ENCODE measurements at places on chromosomes 4 and X. TPM values are rescaled to one million over a fixed set of nuclear protein-coding genes. Genes with fewer than 3 reads are reported as not detected.
A peak's percentile ranks its signal among the peaks of the same experiment; 100 is the strongest.

GRCh38 chr4:98570151-98570797, 88.1 kb downstream of the TSPAN5 start:
- no peak overlapping the region for H3K4me3 ChIP-seq
- peaks cover 9% of the 10 kb centered on the region for H3K4me1 ChIP-seq
- no peak for DNase-seq
- H3K36me3 ChIP-seq, result no peaks in the 10 kb centered on the region
- H3K27ac ChIP-seq, result no peak overlapping the region

- no peaks in the 10 kb centered on the region for H3K4me1 ChIP-seq
- H3K4me3 ChIP-seq, result no peak overlapping the region
- peaks cover 36% of the 10 kb centered on the region for H3K27me3 ChIP-seq
- no peak for DNase-seq
Observed at GRCh38 chr4:182968917-182969650, 51.9 kb upstream of the DCTD start.

DNA sequence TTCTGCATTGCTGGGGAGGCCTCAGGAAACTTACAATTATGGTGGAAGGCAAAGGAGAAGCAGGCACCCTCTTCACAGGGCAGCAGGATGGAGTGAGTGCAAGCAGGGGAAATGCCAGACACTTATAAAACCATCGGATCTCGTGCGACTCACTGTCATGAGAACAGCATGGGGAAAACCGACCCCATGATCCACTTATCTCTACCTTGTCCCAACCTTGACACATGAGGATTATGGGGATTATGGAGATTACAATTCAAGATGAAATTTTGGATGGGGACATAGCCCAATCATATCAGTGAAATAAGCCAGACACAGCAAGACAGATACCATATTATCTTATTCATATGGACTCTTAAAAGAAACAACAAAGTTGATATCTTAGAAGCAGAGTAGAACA, 134.9 kb downstream of the C4orf33 start:
- peaks cover 10% of the 10 kb centered on the region for H3K27me3 ChIP-seq
- no peak overlapping the region for H3K4me3 ChIP-seq
- no peak overlapping the region for H3K27ac ChIP-seq
- no peak for DNase-seq

- no peaks in the 10 kb centered on the region for H3K4me1 ChIP-seq
- no peak for DNase-seq
- H3K27ac ChIP-seq, result no peak overlapping the region
- no peak overlapping the region for H3K4me3 ChIP-seq
- no peaks in the 10 kb centered on the region for H3K27me3 ChIP-seq
Observed at GRCh38 chrX:134608153-134608552, 50.1 kb downstream of the PLAC1 start.

GRCh38 chr4:65968831-65969558, 298.7 kb upstream of the EPHA5 start:
- no peak overlapping the region for H3K27ac ChIP-seq
- H3K36me3 ChIP-seq, result peaks cover 5% of the 10 kb centered on the region
- no peak overlapping the region for H3K4me3 ChIP-seq
- no peaks in the 10 kb centered on the region for H3K27me3 ChIP-seq

DNA sequence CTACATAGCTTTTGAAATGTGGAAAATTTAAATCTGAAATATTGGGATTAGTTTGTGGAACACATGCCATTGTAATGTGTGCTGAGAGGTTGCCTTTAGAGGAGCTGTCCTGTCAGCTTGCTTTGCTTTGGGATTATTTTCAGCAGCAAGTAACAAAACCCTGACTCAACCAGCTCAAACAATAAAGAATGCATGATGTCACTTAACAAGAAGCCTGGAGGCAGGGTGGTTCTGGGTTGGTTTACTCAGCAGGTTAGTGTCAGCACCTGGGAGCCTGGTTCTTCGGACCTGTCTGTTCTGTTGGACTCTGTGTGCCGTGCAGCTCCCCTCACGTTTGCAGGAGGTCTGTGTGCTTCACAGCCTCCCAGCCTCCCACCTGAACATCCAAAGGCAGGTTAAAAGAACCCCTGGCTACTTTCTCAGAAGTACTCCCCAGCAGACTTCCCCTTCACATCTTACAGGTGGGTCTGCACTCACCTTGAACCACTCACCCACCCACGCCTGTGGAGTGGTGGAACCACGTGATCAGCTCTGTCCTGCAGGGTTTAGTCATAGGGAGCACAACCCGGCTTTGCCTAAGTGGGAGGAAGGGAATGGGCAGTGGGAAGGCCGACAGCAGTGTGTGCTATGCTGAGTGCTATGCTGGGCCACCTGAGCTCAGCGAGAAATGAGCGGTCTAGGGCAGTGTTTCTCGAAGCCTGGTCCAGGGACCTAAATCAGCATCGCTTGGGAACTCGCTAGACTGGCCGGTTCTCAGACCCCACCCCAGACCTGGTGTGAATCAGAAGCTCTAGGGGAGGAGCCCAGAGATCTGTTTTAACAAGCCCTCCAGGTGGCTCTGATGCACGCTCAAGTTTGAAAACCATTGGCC, 20.4 kb downstream of the TMEM131L start:
- H3K27me3 ChIP-seq, result no peaks in the 10 kb centered on the region
- DNase-seq, result peak; percentile 46
- peaks cover 64% of the 10 kb centered on the region for H3K4me1 ChIP-seq
- peak overlapping the region; percentile 87 for H3K27ac ChIP-seq
- H3K4me3 ChIP-seq, result peak overlapping the region; percentile 84

GRCh38 chr4:123298261-123298660, 98.3 kb upstream of the SPRY1 start:
- no peaks in the 10 kb centered on the region for H3K27me3 ChIP-seq
- H3K4me1 ChIP-seq, result peaks cover 40% of the 10 kb centered on the region
- no peak for DNase-seq
- H3K4me3 ChIP-seq, result no peak overlapping the region

DNA sequence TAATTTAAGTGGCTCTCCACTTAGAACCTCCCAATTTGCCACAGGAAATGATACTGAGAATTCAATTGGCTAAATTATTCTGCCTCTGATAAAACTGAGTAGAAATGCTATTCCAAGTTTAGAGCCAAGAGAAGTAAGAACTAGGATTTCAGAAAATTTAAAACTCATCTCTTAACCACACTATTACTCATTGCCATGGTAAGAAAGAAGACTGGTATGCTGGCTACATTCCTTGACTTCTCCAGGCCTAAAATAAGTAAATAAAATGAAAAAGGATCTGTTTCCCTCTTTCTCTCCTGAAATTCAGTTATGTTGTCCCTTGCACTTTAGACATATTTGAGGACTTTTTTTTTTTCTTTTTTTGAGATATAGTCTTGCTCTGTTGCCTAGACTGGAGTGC, 23.3 kb downstream of the ZNF280C start:
- no peaks in the 10 kb centered on the region for H3K4me1 ChIP-seq
- H3K36me3 ChIP-seq, result peaks cover 9% of the 10 kb centered on the region
- no peak overlapping the region for H3K4me3 ChIP-seq
- no peak overlapping the region for H3K27ac ChIP-seq
- no peak for DNase-seq
- peaks cover 3% of the 10 kb centered on the region for H3K27me3 ChIP-seq

GRCh38 chrX:68872171-68872570, 43.4 kb downstream of the EFNB1 start:
- no peak for DNase-seq
- no peaks in the 10 kb centered on the region for H3K36me3 ChIP-seq
- H3K4me1 ChIP-seq, result peaks cover 20% of the 10 kb centered on the region
- no peak overlapping the region for H3K4me3 ChIP-seq
- H3K27ac ChIP-seq, result no peak overlapping the region
- peaks cover 23% of the 10 kb centered on the region for H3K27me3 ChIP-seq

- H3K36me3 ChIP-seq, result no peaks in the 10 kb centered on the region
- H3K4me1 ChIP-seq, result no peaks in the 10 kb centered on the region
- no peak for DNase-seq
- H3K4me3 ChIP-seq, result no peak overlapping the region
- H3K27ac ChIP-seq, result no peak overlapping the region
- H3K27me3 ChIP-seq, result no peaks in the 10 kb centered on the region
Observed at GRCh38 chr4:8123389-8123788, 35.2 kb downstream of the ABLIM2 start.

DNA sequence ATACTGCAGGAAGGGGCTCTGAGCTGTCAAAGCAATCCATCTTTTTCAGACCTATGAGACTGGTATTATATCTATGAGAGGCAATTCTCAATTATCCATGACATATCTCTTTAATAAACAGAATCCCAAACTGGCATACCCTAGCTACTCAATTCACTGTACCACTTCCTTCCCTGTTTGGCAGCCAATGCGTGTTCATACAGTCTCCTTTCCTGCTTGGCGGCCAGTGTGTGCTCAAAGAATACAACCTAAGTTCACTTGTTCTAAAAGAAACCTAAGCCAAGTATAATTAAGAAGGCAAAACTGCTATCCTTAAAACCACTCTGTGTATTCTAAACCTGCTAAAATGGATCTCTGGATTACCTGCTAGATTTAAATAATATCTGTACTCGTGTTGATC, 38.3 kb downstream of the ARHGEF9 start:
- H3K36me3 ChIP-seq, result no peaks in the 10 kb centered on the region
- H3K4me1 ChIP-seq, result peaks cover 74% of the 10 kb centered on the region
- DNase-seq, result no peak

DNA sequence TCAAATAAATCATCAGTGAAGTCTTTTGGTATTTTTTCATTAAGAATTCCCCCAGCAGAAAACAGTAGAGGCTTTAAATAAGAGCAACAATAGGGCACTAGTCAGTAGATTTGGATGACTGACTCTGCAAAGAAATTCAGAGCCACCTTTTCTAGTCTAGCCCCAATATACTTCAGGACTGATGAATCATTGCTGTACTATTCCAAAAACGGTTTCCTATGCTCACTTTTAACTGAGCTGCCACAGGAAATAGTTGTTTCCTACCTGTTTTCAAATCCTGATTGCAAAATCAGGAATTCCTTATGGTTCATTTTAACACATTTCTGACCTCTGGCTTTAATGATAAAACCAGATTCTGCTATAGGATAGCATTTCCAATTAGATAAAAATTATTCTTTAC, 171.6 kb downstream of the NR3C2 start:
- no peak overlapping the region for H3K27ac ChIP-seq
- DNase-seq, result no peak
- H3K27me3 ChIP-seq, result peaks cover 9% of the 10 kb centered on the region
- no peaks in the 10 kb centered on the region for H3K4me1 ChIP-seq
- no peak overlapping the region for H3K4me3 ChIP-seq

DNA sequence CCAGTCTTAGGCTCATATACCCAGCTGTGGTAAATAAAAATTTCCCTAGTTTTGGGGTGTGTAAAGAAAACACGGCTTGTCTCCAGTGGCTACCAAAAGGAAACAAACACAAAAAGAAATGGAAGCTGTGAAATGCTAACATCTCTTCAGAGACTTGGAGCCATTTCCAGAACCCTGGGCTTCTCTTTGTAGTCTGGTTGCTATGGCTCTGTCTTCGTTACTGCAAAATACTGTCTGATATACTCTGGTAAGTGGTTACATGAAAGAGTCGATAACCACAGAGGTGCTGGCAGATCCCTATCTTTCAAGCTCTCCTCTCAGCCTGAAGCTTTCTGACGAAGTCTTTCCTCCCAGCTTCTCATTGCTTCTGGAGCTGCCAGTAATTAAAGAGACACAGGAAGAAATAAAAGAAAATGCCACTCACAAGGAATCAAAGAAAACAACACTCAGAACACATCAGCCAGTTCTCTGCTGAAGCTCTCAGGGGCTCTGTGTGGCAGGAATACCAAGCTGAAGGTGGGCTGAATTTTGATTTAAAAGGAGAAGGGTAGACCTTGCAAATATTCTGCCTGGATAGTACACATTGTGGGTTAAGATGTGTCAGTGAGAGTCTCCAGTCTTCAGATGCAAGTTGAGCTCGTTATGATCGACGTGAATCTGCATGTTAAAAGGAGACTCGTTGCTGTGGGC, 107.6 kb upstream of the FAM9C start:
- H3K27ac ChIP-seq, result no peak overlapping the region
- peaks cover 27% of the 10 kb centered on the region for H3K27me3 ChIP-seq
- DNase-seq, result no peak

- H3K4me1 ChIP-seq, result peaks cover 2% of the 10 kb centered on the region
- no peaks in the 10 kb centered on the region for H3K36me3 ChIP-seq
- DNase-seq, result no peak
- H3K4me3 ChIP-seq, result no peak overlapping the region
- no peak overlapping the region for H3K27ac ChIP-seq
Observed at GRCh38 chrX:120264341-120264740, 13.7 kb downstream of the ZBTB33 start.

DNA sequence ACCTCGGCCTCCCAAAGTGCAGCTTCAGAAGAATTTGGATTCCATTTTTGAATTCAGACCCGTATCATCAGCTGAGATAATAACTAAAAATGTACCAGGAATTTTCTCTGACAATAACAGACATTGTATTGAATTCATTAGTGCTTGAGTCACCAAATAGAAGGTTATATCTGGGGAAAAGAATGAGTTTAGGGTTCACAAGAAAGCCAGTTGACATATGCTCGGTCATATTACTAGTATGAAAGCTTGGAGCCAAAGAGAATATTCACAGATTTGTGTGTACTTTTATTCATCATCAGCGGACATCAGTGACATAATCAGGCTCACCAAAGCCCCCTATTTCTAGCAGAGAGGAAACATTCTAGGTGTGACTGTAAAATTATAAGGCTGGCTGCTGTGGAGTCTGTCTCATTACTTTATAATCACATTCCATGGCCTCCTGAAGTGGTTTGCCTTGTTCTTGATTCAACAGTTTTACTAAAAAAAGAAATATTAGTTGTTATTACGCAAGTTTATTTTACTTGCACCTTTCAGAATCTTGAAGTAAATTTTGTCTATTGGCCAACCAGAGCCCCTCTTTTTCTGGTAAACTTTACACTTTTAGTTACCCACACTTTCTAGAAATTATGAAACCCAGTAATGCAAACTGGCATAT, 14.6 kb upstream of the DCTD start:
- H3K4me3 ChIP-seq, result no peak overlapping the region
- no peaks in the 10 kb centered on the region for H3K36me3 ChIP-seq

DNA sequence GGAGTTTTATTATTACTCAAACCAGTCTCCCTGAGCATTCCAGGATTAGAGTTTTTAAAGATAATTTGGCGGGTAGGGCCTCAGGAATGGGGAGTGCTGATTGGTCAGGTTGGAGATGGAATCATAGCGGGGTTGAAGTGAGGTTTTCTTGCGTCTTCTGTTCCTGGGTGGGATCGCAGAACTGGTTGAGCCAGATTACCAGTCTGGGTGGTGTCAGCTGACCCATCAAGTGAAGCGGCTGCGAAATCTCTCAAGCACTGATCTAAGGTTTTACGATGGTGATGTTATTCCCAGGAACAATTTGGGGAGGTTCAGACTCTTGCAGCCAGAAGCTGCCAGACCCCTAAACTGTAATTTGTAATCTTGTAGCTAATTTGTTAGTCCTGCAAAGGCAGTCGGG, 25.1 kb upstream of the SETD7 start:
- no peak overlapping the region for H3K27ac ChIP-seq
- no peaks in the 10 kb centered on the region for H3K36me3 ChIP-seq
- H3K4me1 ChIP-seq, result no peaks in the 10 kb centered on the region
- H3K27me3 ChIP-seq, result peaks cover 16% of the 10 kb centered on the region

DNA sequence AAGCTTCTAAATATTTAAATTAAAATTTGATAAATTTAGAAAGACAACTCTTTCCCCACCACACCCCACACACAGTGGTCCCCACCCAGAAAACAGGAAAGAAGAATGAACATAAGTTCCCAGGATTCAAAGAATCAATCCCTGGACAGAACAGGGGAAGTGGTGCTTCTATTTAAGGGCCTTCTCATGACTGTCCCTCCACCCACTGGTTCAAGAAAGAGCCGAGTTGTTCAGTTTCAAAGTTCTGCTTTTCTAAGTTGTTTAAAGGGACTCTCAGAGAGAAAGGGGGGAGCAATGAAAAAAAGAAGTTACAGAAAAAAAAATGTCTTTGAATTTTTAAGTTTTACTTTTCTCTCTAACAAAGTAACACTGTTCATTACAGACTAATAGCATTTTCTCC, 195.8 kb downstream of the PDGFC start:
- no peak overlapping the region for H3K4me3 ChIP-seq
- no peak for DNase-seq
- no peaks in the 10 kb centered on the region for H3K4me1 ChIP-seq
- H3K27ac ChIP-seq, result no peak overlapping the region

Gene NWD2
- not detected for total RNA-seq

Gene IL15
- total RNA-seq, result 4.7 TPM

Gene C4orf51
- not detected for total RNA-seq

Gene FMR1NB
- not detected for total RNA-seq

All from natural killer cell treated with Interleukin-12 subunit alpha and Interleukin-12 subunit beta and Interleukin-15 and Interleukin-18, amount 100 ng/mL, for 72 hours (primary cell).